ENCODE measurements at places on chromosomes 7 and 10.

DNA sequence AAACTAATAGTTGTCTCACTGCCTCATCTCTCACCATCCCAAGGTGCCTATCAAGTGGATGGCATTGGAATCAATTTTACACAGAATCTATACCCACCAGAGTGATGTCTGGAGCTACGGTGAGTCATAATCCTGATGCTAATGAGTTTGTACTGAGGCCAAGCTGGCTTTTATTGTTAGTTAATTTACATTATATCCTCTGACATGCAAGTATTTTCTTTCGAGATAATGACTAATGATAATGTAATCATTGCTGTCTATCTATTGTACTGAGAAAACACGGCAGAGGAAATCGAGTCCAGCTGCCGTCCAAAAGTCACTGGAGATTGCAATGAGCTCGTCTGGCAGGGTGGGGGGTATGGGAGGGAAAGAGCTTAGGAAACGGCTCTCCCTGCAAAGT, 172.4 kb upstream of the LANCL2 start:
- no peak for DNase-seq

DNA sequence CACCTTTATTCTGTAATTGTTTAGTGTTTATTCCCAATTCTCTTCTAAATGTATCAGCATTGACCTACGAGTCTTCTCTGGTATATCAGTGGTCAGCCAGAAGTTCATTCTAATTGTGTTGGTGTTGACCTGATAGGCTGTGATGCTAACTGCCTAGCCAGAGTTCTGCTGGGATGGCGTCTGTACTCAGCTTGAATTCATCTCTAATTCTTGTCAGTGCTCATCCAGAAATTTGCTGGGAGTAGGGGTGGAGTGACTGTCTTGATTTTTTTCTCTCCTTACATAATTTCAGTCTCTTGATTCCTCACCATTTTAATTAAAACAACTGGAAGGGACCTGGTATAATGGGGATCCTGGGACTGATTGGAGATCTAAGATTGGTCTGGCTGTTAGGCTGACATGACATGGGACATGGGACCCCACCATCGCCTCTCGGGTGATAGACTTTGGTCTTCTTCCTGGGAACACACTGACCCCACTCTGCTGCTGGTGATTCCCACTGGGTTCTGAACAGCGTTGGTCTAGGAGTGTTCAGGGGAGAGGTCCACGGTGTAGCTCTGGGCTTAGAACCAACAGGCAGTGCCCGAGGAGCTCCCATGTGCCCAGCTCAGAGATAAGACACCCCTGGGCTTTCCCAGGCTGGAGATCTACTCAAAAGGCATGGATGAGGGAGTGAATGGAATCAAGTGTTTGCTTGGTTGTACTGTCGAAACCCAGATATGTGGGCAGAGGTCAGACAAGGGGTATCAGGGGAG, 3.8 kb downstream of the NEURL1 start:
- no peak for DNase-seq

DNA sequence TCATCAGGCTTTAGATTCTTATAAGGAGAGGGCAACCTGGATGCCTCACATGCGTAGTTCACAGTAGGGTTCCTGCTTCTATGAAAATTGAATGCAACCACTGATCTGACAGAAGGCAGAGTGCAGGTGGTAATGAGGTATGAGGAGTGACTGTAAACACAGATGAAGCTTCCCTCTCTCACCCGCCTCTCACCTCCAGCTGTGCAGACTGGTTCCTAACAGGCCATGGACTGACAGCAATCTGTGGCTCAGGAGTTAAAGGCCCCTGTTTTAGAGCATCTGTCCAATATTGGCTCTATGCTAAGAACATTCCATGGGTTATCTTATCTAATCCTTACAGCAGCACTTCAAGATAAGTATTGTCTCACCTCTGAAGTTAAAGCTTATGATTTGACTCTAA, 213.5 kb upstream of the NRP1 start:
- DNase-seq, result no peak

DNA sequence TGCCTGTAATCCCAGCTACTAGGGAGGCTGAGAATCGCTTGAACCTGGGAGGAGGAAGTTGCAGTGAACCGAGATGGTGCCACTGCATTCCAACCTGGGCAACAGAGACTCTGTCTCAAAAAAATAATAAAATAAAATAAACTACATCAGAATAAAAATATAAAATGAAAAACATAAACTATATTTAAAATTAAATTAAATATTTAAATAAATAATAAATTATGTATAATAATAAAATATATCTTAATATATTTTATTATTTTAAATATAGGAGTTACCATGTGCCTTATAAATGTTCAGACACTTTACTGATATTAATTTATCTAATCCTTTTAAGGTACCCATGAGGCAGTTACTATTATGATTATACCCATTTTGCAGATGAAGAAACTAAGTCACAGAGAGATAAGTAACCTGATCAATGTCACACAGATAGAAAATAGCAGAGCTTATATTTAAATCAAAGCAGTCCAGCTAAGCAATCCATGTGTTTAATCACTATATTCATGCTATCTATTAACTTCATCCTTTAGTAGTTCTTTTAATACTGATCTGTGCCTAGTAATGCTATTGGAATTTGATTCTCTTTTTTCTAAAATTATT, 30.3 kb upstream of the MET start:
- DNase-seq, result no peak

DNA sequence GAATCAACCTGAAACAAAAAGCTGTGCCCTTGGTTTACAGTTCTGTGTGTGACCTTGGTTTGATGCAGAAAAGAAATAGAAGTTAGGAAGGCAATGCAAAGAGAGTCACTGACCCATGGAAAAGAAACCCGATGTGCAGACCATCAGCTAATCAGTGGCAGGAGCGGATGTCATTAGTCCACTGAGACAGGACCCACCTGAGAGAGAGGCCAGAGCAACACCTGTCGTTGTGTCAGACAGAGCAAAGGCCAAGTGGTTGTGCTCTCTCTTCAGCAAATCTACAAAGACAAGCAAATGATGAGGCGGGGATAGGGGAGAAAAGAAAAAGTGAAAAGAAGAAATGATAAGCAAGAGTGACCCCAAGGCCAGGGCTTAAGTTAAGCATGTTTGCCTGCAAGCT, 8.7 kb downstream of the GAD2 start:
- DNase-seq, result no peak

DNA sequence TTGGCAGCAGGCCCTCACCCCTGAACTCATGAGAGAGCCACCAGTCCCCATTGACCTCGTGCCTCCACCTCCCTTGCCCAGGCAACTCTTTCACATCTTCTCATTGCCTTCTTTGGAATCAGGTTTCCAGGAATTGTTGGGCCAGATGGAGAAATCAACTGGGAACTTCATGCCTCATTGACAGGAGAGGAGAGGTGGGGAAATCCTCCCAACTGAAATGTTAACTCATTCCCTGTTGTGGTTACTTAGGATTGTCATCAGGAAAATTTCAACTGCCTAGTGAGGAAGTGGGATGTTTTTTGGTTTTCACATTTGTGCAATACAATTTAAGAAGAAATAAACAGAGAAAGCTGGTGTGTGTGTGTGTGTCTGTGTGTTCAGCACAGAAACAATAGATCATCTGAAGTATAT, 106.6 kb upstream of the INHBA start:
- DNase-seq, result no peak

GRCh38 chr7:12623885-12624498, 53.5 kb downstream of the SCIN start:
- DNase-seq, result no peak
